ENCODE measurements at places on chromosomes 5 and 9.

- no peak for DNase-seq
Measured at GRCh38 chr5:147093138-147093537, 141.7 kb upstream of the STK32A start.

- no peak for DNase-seq
Measured at GRCh38 chr5:157038568-157039187, 20.2 kb downstream of the HAVCR1 start.

DNA sequence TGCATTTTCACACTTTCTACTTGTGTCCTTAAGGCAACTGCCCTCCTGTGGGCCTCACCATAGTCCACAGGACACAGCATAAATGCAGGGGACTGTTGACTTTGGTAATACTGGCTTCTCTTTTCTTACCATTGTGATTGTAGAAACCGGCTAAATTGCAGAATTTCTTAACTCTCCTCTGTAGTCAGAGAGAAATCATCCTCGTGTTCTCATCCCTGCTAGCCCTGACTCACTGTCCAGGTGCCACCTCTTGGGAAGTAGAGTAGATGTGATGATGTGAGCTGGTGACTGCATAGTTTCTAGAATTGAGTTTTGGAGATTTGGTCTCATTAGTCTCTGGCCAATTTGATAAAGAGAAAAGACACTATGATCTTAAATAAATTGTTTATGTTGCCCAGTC, 5.5 kb downstream of the PHF24 start:
- no peak for DNase-seq

DNA sequence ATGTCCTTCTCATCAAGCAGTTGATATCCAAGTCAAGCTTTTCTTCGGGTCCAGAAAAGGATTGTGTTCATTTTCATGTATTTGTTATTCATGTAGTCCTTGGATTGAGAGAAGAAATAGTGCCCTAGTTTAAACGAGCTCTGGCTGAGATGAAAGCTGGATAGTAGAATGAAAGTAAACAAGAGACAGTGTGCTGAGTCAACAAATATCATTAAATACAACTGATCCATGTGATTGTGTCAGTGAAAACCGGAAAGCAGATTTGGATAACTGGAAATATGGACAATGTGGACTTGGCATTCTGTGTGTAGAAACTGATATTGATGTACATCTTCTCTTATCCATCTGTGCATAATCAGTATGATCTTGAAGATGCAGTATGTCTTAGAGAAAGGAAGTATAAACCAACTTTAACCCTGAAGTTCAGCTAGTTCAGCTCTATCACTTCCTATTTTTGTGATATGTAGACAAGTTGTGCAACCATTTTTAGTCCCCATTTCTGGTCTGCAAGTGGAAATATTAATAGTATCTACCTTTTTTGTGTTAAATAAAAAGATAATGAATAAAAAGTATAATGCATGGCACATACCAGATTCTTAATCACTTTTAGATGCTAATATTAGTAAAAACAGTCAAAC, 4.4 kb downstream of the MUSK start:
- DNase-seq: no peak

- DNase-seq: no peak
Measured at GRCh38 chr5:147784146-147784987, 1.8 kb upstream of the JAKMIP2 start.

GRCh38 chr5:139684881-139685749, 37.0 kb downstream of the CXXC5 start:
- DNase-seq: no peak

GRCh38 chr5:158020555-158021418, 161.8 kb upstream of the CLINT1 start:
- no peak for DNase-seq

DNA sequence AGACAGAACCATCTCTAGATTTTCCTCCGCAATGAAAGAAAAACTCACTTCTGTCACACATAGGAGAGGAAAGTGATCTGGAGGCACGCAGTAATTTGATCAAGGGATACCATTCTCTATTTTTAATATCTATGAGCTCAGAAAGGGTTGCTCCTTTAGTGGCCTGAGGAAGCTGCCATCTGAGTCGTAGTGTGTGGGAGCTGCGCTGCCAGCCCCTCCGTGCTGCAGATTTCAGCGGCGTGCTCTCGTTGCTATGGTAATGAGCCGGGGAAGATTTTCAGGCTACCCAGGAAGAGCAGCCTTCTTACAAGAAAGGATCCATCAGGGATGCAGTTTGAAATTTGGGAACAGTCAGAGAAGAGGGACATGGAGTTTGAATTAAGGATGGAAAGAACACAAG, 17.1 kb upstream of the GOLM1 start:
- DNase-seq: no peak

All from activated T-helper 1 cell treated with Interleukin-2 at 50 U/mL for 16 hours (primary cell).